ENCODE measurements at places on chromosomes 4 and X.

DNA sequence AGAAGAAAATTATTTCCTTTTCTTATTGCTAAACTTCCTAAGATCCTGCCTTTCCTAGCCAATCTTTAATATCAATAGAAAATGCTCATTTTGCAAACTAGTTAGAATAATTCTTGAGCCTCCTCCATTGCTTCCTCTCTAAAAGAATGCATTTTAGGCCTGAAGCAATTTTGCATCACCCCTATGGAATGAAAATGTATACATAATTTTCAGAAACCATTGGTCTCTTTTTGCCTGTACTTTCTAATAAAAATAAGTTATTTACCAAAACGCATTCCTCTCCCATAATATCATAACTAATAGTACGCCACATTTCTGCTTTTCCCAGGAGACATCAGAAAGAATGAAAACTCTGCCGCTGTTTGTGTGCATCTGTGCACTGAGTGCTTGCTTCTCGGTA, 1.7 kb downstream of the MUC7 start:
- DNase-seq = no peak

- DNase-seq = no peak
Measured at GRCh38 chr4:36930562-36931111, 313.9 kb upstream of the NWD2 start.

DNA sequence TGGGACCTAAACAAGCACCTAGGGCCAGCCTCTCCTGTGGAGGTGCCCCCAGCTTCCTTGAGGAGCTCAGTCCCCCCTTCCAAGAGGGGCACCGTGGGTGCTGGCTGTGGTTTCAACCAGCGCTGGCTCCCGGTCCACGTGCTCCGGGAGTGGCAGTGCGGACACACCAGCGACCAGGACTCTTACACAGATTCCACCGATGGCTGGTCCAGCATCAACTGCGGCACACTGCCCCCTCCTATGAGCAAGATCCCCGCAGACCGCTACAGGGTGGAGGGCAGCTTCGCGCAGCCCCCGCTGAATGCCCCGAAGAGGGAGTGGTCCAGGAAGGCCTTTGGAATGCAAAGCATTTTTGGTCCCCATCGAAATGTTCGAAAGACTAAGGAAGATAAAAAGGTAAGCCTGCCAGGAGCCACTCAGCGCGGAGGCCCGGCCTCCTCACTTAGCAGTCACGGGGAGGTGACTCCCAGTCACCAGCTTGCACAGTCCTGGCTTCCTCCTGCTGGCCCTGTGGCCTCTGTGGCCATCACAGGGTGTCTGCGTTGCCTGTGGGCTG, 24.9 kb downstream of the RGS12 start:
- no peak for DNase-seq

- no peak for DNase-seq
Measured at GRCh38 chr4:187390646-187391045, 604.9 kb upstream of the ZFP42 start.

GRCh38 chrX:47662144-47662657, 3.2 kb upstream of the UXT start:
- DNase-seq = no peak

- DNase-seq = no peak
Measured at GRCh38 chr4:5444918-5445517, 263.3 kb downstream of the EVC2 start.

DNA sequence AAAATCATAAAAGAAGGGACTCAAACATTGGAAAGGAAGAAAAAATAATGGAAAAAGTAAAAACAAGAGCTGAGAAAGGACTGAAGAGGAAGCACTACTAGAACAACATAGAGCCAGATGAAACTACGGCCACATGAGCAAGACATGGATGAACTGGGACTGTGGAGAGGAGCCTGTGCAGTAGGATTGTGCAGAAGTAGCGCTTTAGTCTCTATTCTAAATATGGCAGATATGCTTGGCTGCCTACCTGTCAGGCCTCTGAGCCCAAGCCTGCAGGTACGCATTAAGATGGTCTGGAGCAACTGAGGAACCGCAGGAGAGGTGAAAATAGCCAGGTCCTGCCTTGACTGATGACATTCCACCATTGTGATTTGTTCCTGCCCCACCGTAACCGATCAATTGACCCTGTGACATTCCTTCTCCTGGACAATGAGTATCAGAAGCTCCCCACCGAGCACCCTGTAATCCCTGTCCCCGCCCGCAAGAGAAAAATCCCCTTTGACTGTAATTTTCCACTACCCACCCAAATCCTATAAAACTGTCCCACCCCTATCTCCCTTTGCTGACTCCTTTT, 154.3 kb downstream of the CAMK2D start:
- DNase-seq = no peak

Measured in dorsolateral prefrontal cortex (tissue), 122 donors.